NCI-H2107 (cell line): ENCODE measurements at places on chromosomes 11 and 22.
A peak's percentile ranks its signal among the peaks of the same experiment; 100 is the strongest.

DNA sequence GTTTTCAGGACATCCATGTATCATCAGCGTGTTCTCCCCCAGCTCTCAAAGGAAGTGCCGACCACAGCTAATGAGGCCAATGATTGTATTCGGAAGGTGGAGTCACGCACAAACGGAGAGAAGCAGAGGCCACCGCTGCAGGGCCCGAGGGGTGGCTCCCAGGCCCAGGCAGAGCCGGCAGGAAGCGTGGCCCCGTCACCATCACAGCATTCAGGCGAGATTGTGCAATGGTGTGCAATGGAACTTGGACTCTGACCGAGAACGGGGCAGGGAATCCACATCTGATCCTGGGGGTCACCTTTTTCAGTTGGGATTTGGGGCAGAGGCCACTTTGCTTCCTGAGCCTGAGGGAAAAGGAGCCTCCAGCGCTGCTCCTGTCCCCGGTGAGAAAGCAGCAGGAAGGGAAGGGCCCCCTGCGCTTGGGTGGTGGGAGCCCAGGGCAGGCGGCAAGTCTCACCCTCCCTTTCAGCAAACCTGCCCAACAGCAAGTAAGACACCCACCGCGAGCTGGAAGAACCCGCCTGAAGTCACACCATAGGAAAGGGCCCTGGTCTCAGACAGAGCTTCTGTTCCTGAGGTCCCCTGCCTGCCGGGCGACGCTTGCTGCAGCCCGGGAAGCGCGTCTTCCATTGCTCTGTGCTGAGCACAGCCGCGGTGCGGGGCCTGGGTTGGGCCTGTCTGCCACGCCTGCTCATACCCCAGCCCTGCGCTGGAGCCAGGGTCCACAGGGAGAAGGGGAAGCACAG is 1430.7 kb downstream of the BRD1 start:
- no peak for DNase-seq

GRCh38 chr11:131422496-131422895 is 52.1 kb downstream of the NTM start:
- no peak for DNase-seq

- DNase-seq, result peak; percentile 29
These were observed 69.4 kb downstream of the OSBP2 start for GRCh38 chr22:30763815-30764673.

DNA sequence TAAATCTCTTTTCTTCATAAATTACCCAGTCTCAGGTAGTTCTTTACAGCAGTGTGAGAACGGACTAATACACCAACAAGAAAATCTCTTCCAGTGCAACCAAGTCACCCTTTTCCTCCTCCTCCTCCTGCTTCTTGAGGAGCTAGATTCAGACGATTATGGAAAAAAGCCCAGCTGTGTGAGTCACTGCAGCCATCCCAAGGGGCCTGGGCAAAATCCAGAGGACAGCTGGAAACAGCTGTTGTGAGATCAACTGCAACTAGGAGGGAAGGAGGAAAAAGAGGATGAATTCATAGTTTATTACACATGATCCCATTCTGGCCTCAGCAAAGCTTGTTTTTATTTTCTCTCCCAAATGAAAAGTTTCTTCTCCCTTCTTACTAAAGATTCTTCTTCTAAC is 32.9 kb downstream of the RBFOX2 start:
- DNase-seq, result no peak

DNA sequence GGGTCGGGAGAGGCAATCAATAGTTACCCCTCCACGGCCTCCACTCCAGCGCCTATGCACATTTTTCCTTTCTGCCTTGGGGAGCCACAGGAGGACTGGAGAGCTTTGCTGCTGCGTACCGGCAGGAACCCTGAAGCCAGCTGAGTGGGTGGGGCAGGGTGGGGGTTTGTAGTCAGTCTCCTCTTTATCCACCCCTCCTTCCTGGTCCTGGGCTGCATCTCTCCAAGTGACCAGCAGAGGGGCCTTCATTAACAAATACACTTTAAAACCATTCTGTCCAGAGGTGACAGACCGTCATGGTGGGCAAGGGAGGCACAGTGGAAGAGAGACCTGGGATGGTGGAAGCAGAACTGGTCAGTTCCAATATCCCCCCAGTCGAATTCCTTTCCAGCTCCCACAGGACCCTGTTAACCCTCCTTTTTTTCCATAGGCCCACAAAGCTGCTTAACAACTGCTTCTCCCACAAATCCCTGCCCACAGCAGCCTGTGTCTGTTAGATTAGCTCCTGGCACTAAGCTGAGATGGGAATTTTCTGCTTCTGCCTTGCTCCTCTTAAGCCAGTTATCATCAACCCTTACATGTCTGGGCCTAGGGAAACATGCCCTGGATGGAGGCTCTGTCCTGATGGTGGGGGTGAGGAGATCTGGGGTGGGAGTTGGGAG is 3.9 kb upstream of the ABCG4 start:
- DNase-seq, result no peak

DNA sequence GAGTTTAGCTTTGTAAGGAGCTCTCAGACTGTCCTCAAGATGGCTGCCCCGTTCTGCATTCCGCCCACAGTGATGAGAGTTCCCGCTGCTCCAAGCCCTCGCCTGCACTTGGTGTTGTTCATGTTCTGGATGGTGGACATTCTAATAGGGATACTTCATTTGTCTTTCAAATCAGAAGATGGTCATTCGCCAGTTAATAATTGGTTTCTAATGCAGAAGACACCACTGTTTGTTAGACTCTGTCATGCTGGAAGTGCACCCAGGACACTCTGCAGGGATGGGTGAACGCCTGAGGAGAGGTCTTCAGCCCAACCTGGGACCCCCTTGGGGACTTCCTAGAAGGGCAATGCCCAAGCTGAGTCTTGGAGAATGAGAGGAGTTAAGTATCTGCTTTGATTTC is 836.4 kb downstream of the TBC1D22A start:
- DNase-seq, result no peak

DNA sequence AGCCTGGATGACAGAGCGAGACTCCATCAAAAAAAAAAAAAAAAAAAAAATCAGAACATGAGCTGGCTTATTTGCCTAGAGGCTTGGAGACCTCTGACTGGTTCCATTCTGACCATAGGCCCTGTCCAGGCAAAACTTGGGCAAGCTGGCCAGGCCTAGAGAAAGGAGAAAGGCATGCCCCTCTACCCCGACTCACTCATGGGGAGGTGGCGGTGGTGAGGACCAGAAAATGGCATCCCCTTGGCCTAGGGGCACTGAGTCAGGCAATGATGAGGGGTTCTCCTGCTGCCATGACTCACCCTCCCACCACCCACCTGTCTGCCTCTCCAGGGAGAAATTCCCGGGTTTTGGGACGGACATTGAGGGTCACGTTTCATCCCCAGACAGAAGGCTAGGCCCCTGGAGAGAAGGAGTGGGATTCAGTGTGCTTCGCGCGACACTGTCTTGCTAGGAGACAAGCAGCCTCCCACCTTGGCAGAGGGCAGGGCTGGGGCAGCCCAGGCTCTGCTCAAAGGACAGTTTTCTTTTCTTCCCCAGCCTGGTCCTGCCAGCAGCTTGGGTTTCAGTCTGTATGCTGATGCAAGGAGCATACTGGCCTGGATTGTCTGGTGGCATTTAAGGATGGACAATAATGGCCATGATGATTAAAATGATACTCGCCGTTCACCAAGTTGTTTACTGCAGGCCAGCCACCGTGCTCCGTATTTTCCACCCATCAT is 17.2 kb downstream of the TOB2 start:
- DNase-seq, result no peak

DNA sequence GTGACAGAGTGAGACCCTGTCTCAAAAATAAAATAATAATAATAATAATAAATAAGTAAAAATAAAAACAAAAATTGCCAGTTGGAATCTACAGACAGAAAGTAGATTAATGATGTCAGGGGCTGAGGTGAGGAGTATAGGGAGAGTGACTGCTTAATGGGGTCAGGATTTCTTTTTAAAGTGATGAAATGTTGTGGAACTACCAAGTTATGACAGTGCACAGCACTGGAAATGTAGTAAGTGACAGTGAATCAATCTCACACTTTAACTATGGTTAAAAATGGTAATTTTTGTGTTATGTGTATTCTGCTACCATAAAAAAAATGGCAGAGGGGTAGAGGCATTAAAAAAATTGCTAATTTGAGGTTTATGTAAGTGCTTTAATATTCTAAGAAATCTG is 87.2 kb downstream of the ATG16L2 start:
- DNase-seq, result no peak

DNA sequence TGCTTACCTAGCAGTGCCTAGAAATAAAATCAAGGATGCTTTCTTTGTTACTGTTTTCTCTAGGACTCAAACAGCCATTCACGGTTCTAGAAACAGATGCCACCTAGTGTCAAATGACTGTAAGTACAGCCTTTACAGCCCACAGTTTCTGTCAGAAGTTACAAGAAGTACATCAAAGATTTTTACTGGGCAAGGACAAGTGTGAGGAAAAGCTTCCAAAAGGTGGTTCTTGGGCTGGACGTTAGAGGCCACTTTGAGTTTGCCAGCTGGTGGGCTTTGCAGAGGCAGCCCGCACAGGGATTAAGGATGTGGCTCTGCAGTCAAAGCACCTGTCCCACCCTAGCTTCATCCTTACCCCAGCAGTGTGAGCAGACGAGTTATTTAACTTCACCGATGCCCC is 6.9 kb downstream of the KMT5B start:
- DNase-seq, result peak; percentile 19

GRCh38 chr11:94338651-94339050 is 34.3 kb downstream of the IZUMO1R start:
- no peak for DNase-seq

GRCh38 chr22:24007253-24008021 is 2.2 kb upstream of the GSTT4 start:
- DNase-seq, result no peak
